ENCODE measurements at places on chromosomes 11 and 22. TPM values are rescaled to one million over a fixed set of nuclear protein-coding genes. Genes with fewer than 3 reads are reported as not detected.

The PHOX2A gene
- total RNA-seq, result not detected

The OTOG gene
- under 0.01 TPM for total RNA-seq

The CALCA gene
- not detected for total RNA-seq

The POU2AF2 gene
- not detected for total RNA-seq

The FJX1 gene
- total RNA-seq, result 6.3 TPM

The OR52E8 gene
- not detected for total RNA-seq

The NLRP10 gene
- not detected for total RNA-seq

The SPTBN2 gene
- total RNA-seq, result 11.5 TPM

The SCGB1A1 gene
- total RNA-seq, result not detected

The SLCO2B1 gene
- total RNA-seq, result 9.4 TPM

The GPR137 gene
- total RNA-seq, result 6.3 TPM

The MYOD1 gene
- total RNA-seq, result 22.4 TPM

The KDM4E gene
- total RNA-seq, result not detected

The SPDYC gene
- total RNA-seq, result not detected
